Hematopoietic multipotent progenitor cell treated with erythropoietin and hydrocortisone succinate and interleukin-3 and kit ligand, for 6 days (in vitro differentiated cells): ENCODE measurements at places on chromosomes 12 and 14.

- DNase-seq = no peak
Measured at GRCh38 chr14:54126947-54127346, 170.3 kb upstream of the BMP4 start.

DNA sequence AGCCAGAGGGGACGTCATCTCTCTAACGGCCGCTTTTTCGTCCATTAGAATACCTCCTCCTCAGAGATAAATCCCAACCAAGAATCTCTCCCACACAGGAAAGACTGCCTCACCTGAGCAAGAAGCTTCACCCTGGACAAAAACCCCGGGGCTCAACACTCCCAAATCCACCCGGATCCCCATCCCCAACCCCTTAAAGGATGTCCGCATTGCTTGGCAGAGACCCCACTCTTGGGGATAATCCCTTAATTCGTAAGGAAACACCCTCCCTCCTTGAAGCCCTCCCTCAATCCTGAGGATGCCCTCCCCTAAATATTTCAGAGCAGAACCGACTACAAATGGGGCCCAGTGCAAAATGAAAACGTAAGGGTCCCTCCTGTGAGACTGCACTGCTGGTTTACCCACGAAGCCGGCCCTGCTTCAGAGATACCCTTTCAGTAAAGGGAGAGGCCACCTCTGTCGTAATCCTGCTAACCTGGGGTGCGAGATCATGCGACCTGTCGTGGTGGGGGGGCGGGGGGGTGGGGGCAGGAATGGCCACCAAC is 655 bp upstream of the DYNLL1 start:
- DNase-seq = no peak

GRCh38 chr12:94227066-94227465 is 78.7 kb downstream of the PLXNC1 start:
- no peak for DNase-seq

DNA sequence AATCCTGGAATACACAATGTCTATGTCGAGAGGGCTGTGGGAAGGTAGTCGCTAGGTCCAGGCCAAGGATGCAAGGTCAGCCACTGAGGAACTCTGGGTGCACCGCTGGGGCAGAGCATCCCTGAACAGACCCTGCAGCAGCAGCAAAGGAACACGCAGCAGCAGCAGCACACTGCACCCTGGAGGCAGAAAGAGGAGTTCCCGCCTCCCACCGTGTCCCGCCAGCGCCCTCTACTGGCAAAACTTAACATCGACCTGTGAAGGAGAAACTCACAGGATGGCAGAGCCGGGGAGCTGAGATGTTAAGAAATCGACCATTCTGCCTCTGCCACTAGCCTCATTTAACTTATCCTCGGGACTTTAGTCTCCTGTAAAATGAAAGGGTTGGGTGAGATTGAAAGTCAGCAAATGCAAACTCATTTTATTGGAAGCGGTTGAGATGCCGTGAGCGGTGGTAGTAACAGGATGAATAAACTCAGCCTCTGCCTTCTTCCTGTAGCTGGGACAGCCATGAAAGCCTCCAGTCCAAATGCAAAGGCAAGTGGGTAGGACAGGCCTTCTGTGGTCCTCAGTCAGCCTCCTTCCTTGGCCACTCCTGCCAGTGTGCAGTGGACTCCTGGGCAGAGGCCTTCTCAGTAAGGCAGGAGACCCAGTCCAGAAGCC is 45.6 kb downstream of the STAB2 start:
- DNase-seq = peak; percentile 86

- DNase-seq = peak; percentile 35
Measured at GRCh38 chr14:49769171-49769570, 1.2 kb downstream of the KLHDC2 start.

DNA sequence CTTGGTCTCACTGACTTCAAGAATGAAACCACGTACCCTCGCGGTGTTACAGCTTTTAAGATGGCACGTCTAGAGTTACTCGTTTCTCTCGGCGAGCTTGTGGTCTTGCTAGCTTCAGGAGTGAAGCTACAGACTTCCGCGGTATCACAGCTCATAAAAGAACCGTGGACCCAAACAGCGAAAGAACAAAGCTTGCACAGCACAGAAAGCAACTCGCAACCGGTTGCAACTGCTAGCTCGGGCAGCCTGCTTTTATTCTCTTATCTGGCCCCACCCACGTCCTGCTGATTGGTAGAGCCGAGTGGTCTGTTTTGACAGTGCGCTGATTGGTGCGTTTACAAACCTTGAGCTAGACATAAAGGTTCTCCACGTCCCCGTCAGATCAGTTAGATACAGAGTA is 4.2 kb upstream of the CLEC4C start:
- no peak for DNase-seq

GRCh38 chr14:31083781-31084180 is 57.6 kb upstream of the STRN3 start:
- no peak for DNase-seq

- no peak for DNase-seq
Measured at GRCh38 chr12:109203480-109203879, 87.1 kb downstream of the ACACB start.

- DNase-seq = peak; percentile 67
Measured at GRCh38 chr12:121490401-121491281, 90.2 kb downstream of the KDM2B start.

DNA sequence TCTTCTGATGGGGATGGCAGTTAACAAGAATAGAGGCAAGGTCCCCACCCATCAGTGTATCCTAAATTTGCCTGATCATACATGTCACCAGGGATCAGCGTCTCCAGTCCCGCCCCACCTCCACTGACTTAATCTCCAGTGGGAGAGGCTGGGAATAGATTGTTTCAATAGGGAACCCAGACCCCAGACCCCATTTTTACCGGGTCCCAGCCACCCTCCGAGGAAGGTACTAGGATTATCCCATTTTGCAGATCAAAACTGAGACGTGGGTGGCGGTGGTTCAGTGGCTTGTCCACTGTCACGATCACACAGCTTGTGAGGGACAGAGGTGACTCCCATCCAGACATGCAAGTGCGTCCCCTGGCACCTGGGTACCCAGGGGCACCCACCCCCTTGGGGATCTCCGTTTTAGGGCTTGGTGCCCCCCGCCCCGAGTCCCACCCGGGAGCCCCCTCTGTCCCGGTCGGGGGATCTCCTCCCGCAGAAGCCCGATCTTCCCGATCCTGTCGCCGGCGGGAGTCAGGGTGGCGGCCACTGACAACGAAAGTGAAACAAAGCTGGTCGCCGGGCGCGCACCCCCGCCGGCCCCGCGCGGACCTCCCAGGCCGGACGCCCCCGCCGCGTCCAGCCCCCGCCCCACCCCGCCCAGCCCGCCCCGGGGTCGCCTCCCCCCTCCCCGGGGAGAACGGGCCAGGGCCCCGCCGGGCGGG is 523 bp downstream of the WSB2 start:
- peak; percentile 45 for DNase-seq

- no peak for DNase-seq
Measured at GRCh38 chr12:59067083-59067482, 146.8 kb upstream of the LRIG3 start.

DNA sequence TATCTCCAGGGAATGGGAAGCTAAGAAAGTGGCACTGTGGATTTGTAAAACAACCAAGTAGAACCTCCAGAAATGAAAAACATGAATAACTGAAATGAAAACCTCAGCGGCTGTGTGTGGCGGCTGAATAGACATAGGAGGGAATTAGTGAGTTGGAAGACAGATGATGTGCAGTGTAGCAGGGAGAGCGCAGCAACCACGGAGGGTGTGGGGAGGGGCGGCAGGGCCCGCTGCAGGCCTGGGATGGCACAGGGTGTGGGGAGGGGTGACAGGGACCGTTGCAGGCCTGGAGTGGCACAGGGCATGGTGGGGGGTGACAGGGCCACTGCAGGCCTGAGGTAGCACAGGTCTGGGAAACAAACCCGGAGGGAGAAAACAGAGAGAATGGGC is 51.1 kb downstream of the BEGAIN start:
- DNase-seq = no peak

GRCh38 chr12:46413368-46413767 is 40.8 kb upstream of the SLC38A2 start:
- no peak for DNase-seq

GRCh38 chr14:58659846-58660245 is 22.1 kb downstream of the DACT1 start:
- no peak for DNase-seq

DNA sequence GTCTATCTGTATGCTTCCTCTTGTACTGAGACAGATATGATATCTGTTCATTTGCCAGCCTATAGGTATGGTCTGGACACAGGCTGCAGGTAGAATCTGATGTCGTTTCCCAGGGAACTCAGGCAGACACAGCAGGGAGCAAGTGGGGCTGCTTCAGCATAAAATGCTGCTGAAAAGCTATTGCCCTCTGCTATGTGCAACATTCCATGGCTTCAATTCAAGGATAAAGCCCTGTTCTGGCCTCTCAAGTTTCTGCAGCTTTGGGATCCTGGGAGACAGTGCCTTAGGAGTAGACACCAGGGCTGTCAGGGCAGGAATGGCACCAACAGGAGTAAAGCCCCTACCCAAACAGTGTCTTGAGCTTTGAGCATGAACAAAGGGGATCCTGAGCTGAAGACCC is 173.5 kb downstream of the SLC41A2 start:
- no peak for DNase-seq

GRCh38 chr12:95322326-95322725 is 104.7 kb downstream of the VEZT start:
- no peak for DNase-seq
